AG10803 (cell line): ENCODE measurements at places on chromosomes 3 and 15.

DNA sequence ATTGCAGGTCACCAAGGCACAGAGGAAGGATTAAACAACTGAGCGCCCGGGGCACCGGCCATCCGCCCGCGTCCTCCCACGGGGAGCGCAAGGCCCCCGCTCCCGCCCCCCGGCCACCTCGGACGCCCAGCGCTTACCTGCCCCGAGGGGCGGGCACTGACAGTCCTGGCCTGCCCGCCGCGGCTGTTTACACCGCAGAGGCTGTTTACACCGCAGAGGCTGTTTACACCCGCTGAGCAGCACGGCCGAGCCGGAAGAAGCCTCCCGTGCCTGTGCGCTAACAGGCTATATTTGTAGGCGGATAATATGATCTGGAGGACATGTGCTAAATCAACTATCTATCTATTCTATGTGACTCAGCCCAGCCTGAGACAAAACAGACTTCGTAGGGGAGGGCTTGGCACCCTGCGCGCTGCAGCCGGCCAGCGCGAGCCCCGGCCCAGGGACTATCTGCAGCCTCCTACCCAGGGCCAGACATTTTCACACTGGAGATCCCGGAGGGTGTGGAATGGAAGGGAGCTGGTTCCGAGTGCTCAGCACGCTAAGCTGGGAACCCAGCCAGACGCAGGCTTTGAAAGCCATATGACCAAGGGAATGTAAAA is at the start of gene LRRC2:
Gene LRRC2 (minus strand): TSS at position 263 of the 602 bp plus-strand sequence. CDS start 14,711 bp downstream, outside the sequence.
- DNase-seq: peak; percentile 76

- no peak for DNase-seq
Observed at GRCh38 chr3:58751882-58752567, 85.5 kb upstream of the FAM3D start.

DNA sequence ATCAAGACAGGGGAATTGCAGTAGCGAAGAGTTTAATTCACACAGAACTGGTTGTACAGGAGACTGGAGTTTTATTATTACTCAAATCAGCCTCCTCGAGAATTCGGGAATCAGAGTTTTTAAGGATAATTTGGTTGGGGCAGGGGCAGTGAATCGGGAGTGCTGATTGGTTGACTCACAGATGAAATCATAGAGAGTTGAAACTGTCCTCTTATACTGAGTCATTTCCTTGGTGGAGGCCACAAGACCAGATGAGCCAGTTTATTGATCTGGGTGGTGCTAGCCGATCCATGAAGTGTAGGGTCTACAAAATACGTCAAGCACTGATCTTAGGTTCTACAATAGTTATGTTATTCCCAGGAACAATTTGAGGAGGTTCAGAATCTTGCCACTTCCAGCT is 5.3 kb upstream of the ZNF770 start:
- no peak for DNase-seq

GRCh38 chr3:195195321-195196209 is 75.4 kb downstream of the XXYLT1 start:
- no peak for DNase-seq

DNA sequence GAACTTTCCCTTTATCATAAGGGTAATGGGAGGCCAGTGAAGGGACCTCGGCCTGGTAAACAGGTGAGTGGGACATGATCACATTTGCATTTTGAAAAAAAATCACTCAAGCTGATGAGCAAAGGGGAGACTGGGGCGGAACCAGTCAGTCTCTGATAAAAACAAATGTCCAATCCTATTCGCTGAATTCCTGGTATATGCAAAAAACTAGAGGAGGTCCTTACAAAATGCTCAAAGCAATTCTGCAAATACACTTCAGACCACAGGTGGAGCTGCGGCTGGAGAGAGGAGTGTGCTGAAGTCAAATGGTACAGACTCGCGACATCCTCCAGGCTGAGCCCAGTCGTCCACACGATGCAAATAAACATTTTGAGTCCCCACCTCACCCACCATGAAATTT is 166.7 kb downstream of the FOXP1 start:
- DNase-seq: no peak

DNA sequence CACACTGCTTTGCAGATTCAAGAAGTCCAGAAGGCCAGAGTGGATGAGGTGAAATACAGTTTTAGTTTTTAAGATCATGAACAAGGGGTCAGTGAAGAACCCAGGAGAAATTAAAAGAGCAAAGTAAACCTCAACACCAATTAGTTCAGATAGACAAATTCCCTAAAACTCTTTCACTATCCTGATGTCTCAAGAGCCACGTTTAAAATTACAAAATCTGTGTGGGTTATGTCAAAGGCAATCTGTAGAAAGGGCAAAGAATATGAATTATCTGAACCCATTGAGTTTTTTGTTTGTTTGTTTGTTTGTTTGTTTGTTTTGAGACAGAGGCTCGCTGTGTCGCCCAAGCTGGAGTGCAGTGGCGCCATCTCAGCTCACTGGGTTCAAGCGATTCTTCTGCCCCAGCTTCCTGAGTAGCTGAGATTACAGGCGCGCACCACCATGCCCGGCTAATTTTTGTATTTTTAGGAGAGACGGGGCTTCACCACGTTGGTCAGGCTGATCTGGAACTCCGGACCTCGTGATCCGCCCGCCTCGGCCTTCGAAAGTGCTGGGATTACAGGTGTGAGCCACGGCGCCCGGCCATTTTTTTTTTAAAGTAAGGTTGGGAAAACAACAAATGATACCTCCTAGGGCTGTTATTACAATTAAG is 32.1 kb upstream of the ST3GAL6 start:
- DNase-seq: no peak

GRCh38 chr3:122055215-122055614 is at the start of gene CD86:
TSS of gene CD86 (plus strand) at chr3:122055362. CDS start at chr3:122055490, 128 bp downstream.
- no peak for DNase-seq

DNA sequence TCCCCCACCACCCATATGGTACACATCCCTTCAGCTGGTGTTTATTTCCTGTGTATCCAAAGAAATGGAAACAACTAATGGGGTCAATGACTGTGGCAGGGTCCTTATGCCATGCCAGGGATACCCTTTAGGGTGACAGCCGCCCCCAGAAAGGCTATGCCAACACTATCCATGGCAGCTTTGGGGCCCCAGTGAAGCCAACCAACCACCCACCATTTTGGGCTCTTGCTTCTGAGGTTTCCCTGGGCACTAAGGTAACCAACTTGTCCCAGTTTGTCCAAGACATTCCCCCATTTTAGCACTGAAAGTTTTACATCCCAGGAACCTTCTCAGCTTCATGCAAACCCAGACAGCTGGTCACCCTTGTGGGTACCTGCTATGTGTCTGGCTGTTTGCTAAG is 233.1 kb downstream of the VPS13C start:
- no peak for DNase-seq

DNA sequence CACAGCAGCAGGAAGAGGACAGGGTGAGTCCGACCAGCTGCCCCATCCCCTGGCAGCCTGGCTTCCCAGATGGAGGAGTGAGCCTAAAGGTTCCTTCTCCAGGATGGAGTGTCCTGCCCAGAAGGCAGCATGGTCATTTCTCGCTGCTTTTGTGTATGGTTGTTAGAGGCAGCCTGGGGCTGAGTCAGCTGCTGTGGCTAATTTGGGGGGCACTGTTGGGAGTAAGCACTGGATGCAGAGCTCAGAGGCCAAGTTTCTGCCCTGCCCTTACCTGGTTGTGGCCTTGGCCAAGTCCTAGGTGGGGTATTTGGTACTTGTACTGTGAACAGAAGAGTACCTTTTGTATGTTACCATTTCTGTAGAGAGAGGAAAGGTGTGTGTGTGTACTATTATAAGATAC is 78.6 kb downstream of the ADAMTS7 start:
- DNase-seq: no peak

DNA sequence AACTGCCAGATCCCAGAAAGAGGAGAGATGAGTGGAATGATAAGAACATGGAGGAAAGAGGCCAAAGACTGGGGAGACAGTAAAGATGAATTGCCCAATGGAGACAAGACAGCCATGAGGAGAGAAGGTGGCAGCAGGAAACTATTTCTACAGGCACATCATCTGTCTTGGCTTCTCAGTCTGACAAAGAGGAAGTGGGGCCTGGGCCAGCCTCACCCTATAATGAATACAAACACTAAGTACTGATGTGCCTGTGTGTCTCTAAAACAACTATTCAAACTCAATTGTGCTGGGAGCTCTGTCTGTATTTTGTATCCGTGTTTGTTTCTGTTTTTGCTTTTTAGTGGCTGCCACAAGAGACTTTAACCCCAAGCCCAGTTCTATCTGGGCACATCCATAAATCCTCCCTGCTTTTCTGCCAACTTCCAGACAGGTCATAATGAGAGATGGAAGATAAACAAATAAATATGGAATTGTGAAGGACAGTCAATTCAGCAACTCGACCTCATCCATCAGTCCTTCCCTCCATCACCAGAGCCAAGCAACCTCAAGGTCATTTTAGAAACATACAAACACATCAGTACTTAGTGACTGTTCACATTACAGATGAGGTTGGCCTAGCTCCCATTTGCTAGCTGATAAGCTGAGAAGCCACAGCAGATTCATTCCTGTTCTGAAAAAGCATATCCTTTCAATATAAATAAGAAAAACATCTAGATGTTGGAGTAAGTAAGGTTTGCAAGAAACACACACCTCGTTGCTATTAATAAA is 116.7 kb downstream of the CADPS start:
- no peak for DNase-seq

GRCh38 chr3:185702262-185703225 is 116.4 kb downstream of the SENP2 start:
- DNase-seq: no peak

GRCh38 chr15:64740311-64741170 is 34.8 kb downstream of the RBPMS2 start:
- DNase-seq: peak; percentile 54

- DNase-seq: no peak
Observed at GRCh38 chr3:173395073-173395411, 2.5 kb upstream of the NLGN1 start.

GRCh38 chr15:58639992-58640391 is 109.5 kb downstream of the ADAM10 start:
- no peak for DNase-seq

DNA sequence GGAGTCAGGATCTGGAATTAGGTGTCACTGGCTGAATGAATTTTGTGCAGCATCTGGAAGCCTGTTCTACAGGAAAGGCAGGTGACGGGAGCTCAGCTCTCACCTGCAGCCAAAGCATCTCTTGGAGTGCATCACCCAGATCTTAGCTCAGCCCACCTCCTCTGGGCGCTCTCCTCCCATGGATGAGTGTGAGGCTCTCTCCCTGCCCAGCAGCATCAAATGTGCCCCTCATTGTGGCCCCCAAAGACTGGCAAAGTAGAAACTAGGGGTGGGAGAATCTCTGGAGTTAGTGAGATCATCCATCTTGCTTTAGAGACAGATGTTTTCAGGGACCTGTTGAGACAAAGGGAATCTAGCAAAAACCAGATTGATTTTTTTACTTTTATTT is 68.7 kb downstream of the SENP2 start:
- no peak for DNase-seq

DNA sequence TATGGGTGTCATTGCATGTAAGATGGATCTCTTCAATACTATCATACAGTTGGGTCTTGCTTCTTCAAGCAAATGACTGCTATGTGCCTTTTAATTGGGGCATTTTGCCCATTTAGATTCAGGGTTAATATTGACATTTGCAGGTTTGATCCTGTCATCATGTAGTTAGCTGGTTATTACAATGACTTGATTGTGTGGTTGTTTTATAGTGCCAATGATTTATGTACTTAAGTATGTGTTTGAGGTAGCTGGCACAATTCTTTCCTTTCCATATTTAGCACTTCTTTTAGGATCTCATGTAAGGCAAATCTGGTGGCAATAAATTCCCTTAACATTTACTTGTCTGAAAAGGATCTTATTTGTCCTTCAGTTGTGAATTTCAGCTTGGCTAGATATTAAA is 267.5 kb downstream of the VGLL3 start:
- DNase-seq: no peak

- peak; percentile 76 for DNase-seq
Observed at GRCh38 chr15:88982304-88982945, 69.2 kb upstream of the MFGE8 start.

GRCh38 chr3:13415997-13416793 is 3.9 kb downstream of the NUP210 start:
- no peak for DNase-seq

- no peak for DNase-seq
Observed at GRCh38 chr3:129353589-129353941, 74.9 kb downstream of the EFCAB12 start.

DNA sequence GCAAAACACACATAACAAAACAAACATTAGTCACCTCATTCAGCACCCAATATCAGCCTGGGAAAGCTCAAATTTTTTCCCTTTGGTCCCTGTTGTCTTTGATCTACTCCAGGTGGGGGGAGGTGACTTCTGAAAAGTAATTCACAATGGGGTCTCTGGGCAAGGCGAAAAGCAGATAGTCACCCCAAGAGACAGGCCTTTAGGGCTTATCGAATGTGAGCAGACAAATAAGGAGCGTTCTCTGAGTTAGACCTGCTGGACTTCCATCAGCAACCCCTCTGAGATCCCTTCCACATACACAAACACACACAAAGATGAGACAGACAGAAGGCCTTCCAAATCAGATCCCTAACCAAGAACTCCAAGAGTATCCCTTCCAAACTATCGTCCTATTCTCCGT is 171.0 kb upstream of the SMAD3 start:
- no peak for DNase-seq

- DNase-seq: peak; percentile 22
Observed at GRCh38 chr15:89576417-89576773, 1.1 kb downstream of the TICRR start.
